ENCODE measurements at places on chromosomes 16 and 17. TPM values are rescaled to one million over a fixed set of nuclear protein-coding genes. Genes with fewer than 3 reads are reported as not detected.

The AP2B1 gene
- 142 TPM for polyA plus RNA-seq

The FADS6 gene
- 0.12 TPM for polyA plus RNA-seq

The FOXN1 gene
- polyA plus RNA-seq = not detected

The NMT1 gene
- polyA plus RNA-seq = 58.8 TPM

The XYLT1 gene
- polyA plus RNA-seq = 7.2 TPM

The ZP2 gene
- polyA plus RNA-seq = 1.2 TPM

The MGAT5B gene
- 1.1 TPM for polyA plus RNA-seq

The ESRP2 gene
- polyA plus RNA-seq = 49.6 TPM

The TOM1L1 gene
- 52.7 TPM for polyA plus RNA-seq

The CACNA1H gene
- 4.4 TPM for polyA plus RNA-seq

The WDR59 gene
- polyA plus RNA-seq = 92.8 TPM

The NOS2 gene
- polyA plus RNA-seq = 2.7 TPM

The XAF1 gene
- polyA plus RNA-seq = 14.1 TPM

The PDE6G gene
- polyA plus RNA-seq = 9.0 TPM

The KCNH6 gene
- polyA plus RNA-seq = 1.4 TPM

The MAP2K4 gene
- 32.8 TPM for polyA plus RNA-seq

The LRRC45 gene
- polyA plus RNA-seq = 24.3 TPM

The KRT16 gene
- polyA plus RNA-seq = not detected

The KRT31 gene
- polyA plus RNA-seq = not detected

The ICAM2 gene
- polyA plus RNA-seq = 43.5 TPM

The CARD14 gene
- 1.1 TPM for polyA plus RNA-seq

The TPSG1 gene
- 0.60 TPM for polyA plus RNA-seq

The SSTR5 gene
- polyA plus RNA-seq = not detected

The DHRS13 gene
- polyA plus RNA-seq = 6.8 TPM

The EVI2A gene
- 2.6 TPM for polyA plus RNA-seq

The CDH5 gene
- polyA plus RNA-seq = 133 TPM

The ABCC12 gene
- polyA plus RNA-seq = 0.19 TPM

The VWA3A gene
- polyA plus RNA-seq = 5.9 TPM

The ARL5C gene
- 0.27 TPM for polyA plus RNA-seq

The CTRB2 gene
- not detected for polyA plus RNA-seq

The PLA2G10 gene
- polyA plus RNA-seq = not detected

The MT1F gene
- 11.0 TPM for polyA plus RNA-seq

The RNF43 gene
- polyA plus RNA-seq = 30.2 TPM

The PITPNM3 gene
- polyA plus RNA-seq = 5.4 TPM

The CISD3 gene
- 20.5 TPM for polyA plus RNA-seq

The LDHD gene
- polyA plus RNA-seq = 3.4 TPM

The ZFHX3 gene
- 34.7 TPM for polyA plus RNA-seq

The SOST gene
- polyA plus RNA-seq = not detected

The LIG3 gene
- 27.2 TPM for polyA plus RNA-seq

The MAPT gene
- polyA plus RNA-seq = 4.7 TPM

The SLC46A1 gene
- 10.8 TPM for polyA plus RNA-seq

The PERCC1 gene
- 0.81 TPM for polyA plus RNA-seq

The TAT gene
- 0.04 TPM for polyA plus RNA-seq

The RPH3AL gene
- polyA plus RNA-seq = 8.4 TPM

The MYCBPAP gene
- 7.0 TPM for polyA plus RNA-seq

The FAM171A2 gene
- 31.9 TPM for polyA plus RNA-seq

The GPRC5C gene
- polyA plus RNA-seq = 40.1 TPM

The KRT28 gene
- not detected for polyA plus RNA-seq

The CTRB1 gene
- not detected for polyA plus RNA-seq

The KIF18B gene
- polyA plus RNA-seq = 14.5 TPM

The TMED6 gene
- polyA plus RNA-seq = 4.0 TPM

The RNF222 gene
- 0.06 TPM for polyA plus RNA-seq

The PRRT2 gene
- polyA plus RNA-seq = 11.4 TPM

The ZG16B gene
- 0.53 TPM for polyA plus RNA-seq

The GABARAP gene
- polyA plus RNA-seq = 529 TPM

The MT1G gene
- 1.1 TPM for polyA plus RNA-seq

The GGT6 gene
- polyA plus RNA-seq = 9.3 TPM

The DHRS7B gene
- 24.7 TPM for polyA plus RNA-seq

All from right lung (tissue), 10 donors.